AG10803 (cell line): ENCODE measurements at places on chromosomes 7 and 10.

DNA sequence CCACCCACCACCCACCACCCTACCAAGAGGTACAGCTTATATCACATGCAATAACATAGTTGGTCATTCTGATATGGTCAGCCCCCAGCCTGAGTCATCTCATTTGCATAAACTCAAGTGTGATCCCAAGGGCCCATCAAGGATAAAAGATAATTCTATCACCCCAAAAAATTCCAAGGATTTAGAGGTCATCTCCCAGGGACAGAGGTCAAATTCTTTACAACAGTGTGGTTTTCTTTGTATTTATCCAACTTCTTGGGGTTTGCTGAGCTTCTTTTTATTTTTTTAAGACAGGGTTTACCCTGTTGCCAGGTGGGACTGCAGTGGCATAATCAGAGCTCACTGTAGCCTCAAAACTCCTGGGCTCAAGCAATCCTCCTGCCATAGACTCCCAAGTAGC, 9.4 kb upstream of the GTPBP10 start:
- DNase-seq: no peak

- no peak for DNase-seq
Observed at GRCh38 chr7:54831644-54832095, 72.7 kb upstream of the SEC61G start.

DNA sequence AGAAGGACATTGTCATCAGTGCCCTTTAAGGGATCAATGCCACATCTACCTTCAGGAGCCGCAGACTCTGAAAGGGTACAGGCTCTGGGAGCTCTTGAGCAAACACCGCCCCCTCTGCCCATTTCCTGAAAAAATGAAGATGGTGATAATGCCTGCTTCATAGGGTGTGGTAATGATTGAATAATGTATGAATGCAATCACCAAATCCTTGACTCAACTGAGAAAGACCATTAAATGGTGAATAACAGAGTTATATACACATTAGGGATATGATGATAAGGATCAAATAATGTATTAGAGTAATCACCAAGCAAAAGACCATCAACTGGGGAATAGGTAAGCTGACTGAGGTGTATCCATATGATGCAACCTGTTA, 1.5 kb downstream of the FAM170B start:
- no peak for DNase-seq

GRCh38 chr7:134919240-134919641, 67.1 kb upstream of the AGBL3 start:
- peak; percentile 37 for DNase-seq

DNA sequence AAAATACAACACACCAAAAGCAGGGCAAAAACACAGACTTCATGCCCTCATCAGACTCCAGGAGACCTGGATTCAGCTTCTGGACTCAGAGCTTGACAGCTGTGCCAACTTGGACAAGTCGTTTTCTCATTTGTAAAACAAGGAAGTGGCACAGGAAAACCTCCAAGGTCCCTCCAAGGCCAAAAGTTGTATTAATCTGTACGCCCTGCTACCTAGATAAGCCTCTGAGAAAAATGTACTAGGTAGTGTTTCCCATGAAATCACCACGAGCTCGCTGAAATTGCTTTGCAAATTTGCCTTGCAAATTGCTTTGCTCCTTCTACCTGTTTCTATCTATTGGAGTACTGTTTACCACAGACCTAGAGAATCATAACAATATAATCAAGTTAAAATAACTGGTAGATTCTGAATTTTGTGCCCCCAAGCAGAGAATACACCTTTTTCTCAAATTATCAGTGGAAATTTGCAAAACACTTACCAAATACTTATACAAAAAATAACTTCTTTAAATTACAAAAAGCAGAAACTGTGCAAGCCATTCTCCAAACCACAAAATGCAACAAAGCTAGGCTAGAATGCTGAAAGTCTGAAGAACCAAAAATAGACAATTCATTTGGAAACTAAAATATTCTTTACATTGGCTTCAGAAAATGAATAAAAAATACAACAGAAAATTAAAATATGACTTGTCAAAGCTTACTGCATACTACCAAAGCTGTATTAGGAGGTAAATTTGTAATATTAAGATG, 158.1 kb upstream of the CHST15 start:
- DNase-seq: no peak

- DNase-seq: peak; percentile 34
Observed at GRCh38 chr10:78914502-78915189, 154.1 kb upstream of the ZMIZ1 start.

DNA sequence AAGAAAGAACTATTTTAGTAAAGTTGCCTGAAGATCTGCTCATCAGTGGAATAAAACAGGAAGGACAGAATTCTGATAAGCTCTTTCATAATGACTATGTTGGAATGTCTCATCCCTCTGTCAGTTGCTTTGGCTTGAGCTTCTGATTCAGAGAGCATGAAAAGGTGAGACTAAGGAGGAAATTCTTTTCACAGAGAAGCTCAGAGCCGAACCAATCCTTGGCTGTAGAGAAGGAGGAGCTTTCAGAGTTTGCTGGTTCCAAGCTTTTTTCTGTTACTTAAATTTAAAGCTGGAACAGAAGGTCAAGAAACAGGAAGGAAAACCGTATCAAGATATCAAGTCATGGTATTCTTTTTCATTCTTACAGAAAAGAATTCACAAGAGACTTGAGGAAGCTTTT, 24.0 kb downstream of the GSTO2 start:
- no peak for DNase-seq

DNA sequence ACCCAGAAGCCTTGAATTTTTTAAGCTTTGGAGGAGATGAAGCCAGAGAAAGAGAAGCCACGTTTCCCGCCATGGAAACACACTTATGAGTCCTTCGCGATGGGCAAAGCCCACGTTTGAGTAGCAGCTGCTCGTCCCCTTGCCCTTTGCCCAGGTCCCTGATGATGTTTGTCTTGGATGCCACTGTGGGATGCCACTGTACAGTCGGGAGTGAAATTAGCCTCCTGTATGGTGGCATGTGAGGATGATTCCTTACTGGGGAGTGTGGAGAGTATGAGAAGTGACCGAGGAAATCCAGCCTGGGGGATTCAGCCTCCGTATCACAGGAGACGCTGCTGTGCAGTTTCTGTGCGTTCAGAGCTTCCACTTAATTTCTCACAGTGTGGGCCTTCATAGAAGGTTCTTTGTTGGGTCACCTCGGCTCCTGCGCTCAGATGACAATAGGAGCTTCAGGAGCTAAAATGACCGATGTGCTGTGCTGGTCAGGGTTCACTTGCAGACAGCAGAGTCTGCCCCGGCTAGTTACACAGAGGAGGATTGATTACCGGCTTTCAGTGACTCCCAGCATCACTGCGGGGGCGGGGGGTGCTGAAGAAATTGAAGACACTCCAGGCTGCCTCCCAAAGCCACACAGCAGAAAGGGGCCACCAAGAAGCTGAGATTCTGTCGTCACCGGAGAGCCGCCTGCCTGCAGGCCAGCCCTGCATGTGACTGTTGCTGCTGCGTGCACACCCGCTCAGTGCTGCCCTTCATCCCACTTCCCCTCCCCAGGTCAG, 122.1 kb upstream of the SFMBT2 start:
- no peak for DNase-seq

DNA sequence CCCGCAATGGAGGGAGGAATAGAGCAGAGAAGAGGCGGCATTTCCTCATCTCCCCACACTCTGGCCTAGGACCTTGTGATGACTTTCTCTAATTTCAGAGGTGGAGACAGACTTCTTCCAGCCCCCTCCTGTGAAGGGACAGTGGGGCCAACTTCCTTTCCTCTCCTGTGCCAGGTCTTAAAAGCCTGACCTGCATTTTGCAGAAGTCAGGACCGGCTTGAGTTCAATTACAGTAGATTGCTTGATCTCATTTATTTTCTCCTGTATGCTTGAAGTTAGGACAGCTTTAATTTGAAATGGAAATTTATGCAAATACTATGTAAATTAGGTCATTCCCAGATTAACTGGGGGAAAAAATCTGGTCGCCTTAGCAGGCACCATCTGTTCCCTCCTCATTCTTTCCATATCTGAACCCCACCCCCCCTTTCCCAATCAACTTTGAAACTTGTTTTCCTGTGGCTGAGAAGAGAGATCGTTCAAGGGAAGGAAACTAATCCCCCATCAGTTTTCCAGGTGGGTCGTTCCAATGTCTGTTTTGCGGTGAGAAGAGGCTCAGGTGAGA, 57.1 kb downstream of the SYPL1 start:
- DNase-seq: no peak

GRCh38 chr10:113856563-113856962, 2.1 kb downstream of the NHLRC2 start:
- DNase-seq: no peak

GRCh38 chr10:20771051-20771450, 126.1 kb downstream of the NEBL start:
- no peak for DNase-seq

DNA sequence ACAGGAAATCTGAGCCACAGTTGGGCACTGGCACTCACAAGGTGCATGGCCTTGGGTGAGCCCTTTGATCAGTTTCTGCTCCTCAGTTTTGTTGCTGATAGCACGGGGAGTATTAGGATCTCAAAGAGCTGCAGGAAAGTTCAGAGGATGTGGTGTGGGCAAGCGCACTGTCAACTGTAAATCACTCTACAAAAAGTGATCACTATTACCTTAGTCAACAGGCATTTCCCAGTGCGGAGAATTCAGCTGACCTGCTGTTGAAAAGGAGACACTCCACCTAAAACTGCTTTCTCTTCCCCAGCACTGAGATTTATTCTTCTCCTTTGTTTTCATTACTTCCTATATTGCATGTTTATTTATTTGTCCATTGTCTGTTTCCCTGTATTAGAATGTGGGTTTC, 331.0 kb downstream of the PRPF18 start:
- DNase-seq: no peak

DNA sequence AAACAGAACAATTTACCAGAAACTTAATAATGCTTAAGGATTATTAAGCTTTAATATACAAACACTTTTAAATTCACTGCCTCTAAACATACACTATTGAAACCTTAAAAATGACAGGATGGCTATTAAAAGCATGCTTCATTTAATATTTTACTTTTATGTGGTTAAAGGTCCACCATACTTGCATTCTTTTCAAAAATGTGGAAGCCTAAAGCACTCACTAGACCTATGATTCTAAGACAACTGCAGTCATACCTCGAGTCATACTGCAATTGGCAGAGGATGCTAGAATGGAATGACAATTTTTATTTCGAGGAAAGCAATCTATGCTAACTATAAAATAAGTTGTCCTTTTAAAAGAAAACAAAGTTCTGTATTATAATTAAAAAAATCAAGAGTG, 85.3 kb downstream of the PIP4K2A start:
- peak; percentile 25 for DNase-seq

GRCh38 chr7:1694611-1695511, 24.8 kb downstream of the ELFN1 start:
- no peak for DNase-seq

- no peak for DNase-seq
Observed at GRCh38 chr10:3977761-3978160, 192.8 kb upstream of the KLF6 start.

DNA sequence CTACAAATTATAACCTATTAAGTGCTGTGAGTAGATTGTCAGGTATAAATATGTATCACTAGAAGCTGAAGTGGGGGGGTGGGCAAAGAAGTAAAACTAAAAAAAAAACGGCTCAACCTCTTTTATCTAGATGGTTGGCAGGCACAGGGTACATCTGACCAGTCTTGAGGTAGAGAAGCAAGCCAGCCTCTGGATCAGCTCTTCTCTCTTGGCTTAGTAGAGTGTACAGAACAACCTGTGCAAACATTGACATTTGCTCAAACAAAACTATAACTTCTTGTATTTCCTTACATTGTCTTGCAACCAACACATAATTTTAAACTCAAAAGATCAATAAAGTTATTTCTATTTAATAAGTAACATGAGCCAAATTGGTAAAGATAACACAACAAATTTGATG, 25.6 kb downstream of the DNA2 start:
- no peak for DNase-seq

GRCh38 chr7:131895541-131896164, 339.2 kb upstream of the PODXL start:
- DNase-seq: peak; percentile 97

- DNase-seq: peak; percentile 61
Observed at GRCh38 chr7:47451851-47452205, 130.1 kb downstream of the TNS3 start.

DNA sequence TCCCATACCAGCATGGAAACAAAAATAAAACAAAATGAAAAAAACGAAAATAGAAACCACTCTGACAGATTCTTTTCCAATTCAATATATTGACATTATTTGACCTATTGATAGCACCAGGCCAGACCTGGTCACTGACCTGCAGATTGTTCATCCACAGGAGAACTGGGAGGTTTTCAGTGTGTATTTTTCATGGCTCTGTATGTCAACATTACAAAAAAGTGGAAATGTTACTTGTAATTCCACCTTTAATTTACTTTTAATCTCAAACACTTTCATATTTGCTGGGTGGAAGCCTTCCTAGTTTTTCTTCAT, 2.9 kb downstream of the HKDC1 start:
- DNase-seq: no peak

- no peak for DNase-seq
Observed at GRCh38 chr7:128136215-128136597, 104.9 kb upstream of the LEP start.

DNA sequence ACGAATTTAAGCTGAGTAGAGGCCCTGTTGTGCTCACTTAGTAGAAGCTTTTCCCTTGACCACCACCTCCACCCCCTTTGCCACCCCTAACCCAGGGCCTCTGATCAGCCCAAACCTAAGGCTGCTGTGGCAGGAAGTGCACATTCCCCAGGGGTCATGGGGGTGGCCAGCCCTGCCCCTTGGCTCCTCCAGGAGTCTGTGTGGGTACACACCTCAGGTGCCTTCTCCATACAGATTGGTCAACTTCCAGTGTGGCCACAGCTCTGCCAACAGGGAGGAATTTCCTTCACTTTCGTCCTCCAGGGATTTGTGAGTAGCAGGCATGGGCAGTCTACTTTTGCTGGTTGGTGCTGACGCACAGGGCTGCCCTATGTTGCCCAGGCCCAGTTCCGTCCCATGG, 249.9 kb upstream of the ZNF32 start:
- DNase-seq: no peak

DNA sequence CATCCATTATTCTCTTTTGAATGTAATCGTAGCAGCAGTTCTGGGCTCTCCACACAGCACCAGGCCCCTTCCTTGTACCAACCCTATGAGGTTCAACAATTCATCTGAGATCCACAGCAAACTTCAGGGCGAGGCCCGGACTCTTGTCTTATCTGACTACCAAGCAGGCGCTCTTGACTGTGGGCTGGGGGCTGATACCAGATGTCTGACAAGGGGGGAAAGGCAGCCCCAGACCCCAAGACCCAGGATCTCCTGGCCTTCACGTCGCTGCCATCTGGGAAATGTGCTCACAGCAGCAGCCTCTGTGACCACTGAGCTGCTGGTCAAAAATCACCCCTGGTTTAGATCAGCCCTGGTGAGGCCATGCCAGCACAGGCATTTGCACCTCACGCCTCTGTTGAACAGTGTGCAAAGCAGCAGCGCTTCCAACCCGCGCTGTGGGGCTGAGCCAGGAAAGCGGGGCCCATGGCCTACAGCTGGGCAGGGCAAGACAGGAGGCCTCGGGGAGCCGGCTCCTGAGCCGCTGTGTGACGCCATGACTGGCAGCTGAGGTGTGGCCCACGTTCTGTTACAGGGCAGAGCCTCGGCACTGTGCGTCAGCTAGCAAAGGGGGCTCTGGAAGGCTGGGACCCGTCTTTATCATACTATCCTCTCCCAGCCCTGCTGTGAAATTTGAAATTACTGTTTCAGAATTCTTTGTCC, 143.9 kb downstream of the PAXIP1 start:
- no peak for DNase-seq

- DNase-seq: peak; percentile 92
Observed at GRCh38 chr7:28083164-28083997, 97.2 kb downstream of the JAZF1 start.
